Activated T-cell treated with anti-CD3 and anti-CD28 coated beads for 48 hours (primary cell): ENCODE measurements at places on chromosomes 2 and 18.

DNA sequence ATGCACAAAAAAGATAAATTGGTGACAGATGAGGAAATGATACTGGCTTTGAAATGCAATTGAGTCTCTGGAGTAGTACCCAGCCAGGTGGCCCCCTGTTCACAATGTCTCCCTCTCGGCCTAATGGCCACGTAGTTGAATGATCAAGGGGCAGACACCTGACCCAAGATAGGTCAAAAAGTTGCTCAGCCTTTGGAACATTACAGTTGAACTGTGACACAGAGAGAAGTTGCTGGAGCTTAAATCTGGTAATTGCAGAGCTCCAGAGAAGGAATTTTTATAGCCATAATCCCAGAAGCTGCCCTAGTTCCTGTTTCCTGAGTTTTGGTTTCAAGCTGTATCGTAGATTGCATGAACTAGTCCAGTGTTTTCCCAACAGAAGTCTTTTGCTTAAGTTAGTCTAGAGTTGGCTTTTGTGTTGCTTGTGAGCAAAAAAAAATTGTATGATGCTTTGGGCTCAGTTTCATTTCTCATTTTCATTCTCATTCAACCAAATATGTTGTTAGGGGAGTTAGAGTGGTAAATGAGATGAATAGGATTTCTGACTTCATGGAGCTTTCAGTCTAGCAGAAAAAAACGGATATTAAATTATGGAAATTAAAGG lies 117.9 kb downstream of the CSRNP3 start:
- no peak for DNase-seq

DNA sequence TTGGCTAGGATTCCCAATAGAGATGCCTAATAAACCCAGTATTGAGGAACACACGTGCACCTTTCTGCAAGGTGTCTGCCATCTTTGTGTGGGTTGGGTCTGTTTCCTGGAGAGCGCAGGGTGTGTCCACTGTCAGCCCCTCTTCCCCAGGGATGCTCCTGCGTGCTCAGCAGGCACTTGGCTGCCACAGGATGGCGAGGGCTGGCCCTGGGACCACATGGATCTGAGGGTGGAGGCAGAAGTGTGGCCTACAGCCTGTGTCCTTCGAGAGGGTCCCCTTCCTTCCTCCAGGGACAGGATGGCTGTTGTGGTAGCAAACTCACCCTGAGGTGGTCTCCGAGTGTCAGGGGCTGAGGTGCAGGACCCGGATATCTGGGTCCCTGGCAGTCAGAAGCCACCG lies 78.0 kb upstream of the PXDN start:
- DNase-seq = no peak

DNA sequence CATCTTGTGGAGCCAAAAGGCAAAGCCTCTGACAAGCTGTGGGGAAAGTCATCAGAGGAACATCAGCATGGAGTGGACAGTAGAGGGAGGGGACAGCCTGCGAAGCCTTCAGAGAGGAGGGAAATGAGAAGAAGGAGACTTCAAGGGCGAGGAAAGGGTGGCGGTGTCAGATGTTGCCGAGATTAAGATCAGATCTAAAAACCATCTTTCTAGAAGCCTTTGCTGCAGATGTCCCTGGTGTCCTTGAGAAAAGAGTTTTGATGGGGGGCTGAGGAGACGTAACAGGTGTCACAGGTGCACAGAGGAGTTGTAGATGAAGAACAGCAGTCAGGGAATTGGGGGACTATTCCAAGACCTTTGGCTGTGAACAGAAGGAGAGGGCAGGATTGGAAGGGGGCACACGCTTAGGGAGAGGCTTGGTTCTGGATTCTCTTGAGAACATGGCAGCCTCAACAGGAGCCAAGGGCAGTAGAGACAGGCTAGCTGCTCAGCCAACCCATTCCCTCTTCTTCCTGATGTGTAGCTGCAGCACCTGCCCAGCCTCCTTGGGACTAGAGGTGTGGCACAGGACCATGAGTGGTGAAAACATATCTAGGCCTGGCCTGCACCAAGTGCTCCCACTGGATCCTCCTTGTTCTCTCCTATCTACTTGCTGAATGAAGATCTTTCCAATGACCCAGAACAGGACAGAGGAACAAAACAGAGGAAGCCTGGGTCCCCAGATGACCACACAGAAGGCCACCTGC lies 22.7 kb upstream of the NCL start:
- no peak for DNase-seq

DNA sequence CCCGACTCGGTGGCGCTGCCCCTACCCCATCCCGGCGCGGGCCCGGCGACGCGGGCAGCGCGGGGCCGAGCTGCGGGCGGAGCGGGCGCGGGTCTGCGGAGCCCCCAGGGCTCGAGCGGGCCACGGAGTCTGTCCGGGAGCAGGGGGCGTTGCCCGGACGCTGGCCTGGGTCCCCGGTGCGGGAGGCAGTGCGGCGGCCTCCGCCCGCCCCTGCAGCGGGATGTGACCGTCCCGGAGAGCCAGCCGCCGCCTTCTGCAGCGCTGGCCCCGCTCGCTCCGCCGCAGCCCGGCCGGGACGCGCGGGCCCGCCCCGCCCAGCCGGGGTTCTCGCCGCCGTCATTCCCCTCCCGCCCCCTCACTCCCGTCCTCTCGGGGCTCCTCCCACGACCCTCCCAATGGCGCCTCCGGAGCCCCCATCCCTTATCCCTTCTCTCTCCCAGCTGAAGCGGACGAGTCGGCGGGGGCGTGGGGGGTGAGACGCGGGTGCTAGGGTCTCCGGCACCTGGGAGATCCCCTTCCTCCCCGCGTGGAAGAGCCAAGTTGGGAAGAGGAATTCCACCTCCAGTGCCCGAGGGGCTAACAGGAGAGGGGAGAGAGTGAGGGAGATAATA lies at the start of gene FNDC4:
Gene FNDC4, minus strand, starts transcription at position 257 of the 611 bp plus-strand sequence. CDS start 521 bp downstream, outside the sequence.
- DNase-seq = no peak
